Thymus (tissue), 14 donors: ENCODE measurements at places on chromosomes 12 and 14.

GRCh38 chr14:44613061-44613712 is 106.1 kb upstream of the FSCB start:
- DNase-seq, result no peak

- no peak for DNase-seq
These were observed 294.1 kb downstream of the SEC23A start for GRCh38 chr14:38808734-38809455.

- DNase-seq, result no peak
These were observed 3.0 kb upstream of the NPFF start for GRCh38 chr12:53510181-53510812.

GRCh38 chr14:80545935-80546854 is 334.9 kb upstream of the DIO2 start:
- no peak for DNase-seq

GRCh38 chr12:38141239-38141638 is 175.3 kb upstream of the ALG10B start:
- DNase-seq, result no peak

DNA sequence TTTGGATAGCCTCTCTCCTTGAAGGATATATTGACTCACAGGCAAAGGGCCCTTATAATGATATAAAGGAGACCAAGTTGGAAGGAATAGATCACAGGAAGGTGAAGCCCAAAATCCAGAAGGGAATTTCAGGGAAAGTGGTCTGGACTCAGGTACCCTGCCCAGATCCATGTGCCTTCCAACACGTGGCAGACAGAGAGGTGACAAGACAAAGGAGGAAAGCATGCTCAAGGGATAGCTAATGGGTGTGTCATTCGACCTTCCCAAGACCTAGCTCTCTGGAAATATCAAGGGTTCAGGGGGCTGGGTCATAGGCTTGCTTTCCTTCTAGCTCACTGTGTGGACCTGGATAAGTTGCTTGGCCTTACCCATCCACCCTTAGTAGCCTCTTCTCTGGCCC is 214.3 kb downstream of the ZFP36L1 start:
- no peak for DNase-seq
